A375 (cell line): ENCODE measurements at places on chromosomes 3 and 15. TPM values are rescaled to one million over a fixed set of nuclear protein-coding genes. Genes with fewer than 3 reads are reported as not detected.

The SLC38A3 gene
- 0.34 and 0.53 TPM in 2 replicates for total RNA-seq

The RLBP1 gene
- total RNA-seq, result 3.7 and 5.3 TPM in 2 replicates

The POLR2M gene
- 632 and 977 TPM in 2 replicates for total RNA-seq

The ITIH1 gene
- total RNA-seq, result not detected in 2 replicates
